Dermis lymphatic vessel endothelial cell (primary cell): ENCODE measurements at places on chromosomes 11 and 22. TPM values are rescaled to one million over a fixed set of nuclear protein-coding genes. Genes with fewer than 3 reads are reported as not detected.

Gene WT1
- not detected in 2 replicates for total RNA-seq

Gene MYOD1
- total RNA-seq = not detected in 2 replicates

Gene OR9G1
- not detected in 2 replicates for total RNA-seq

Gene RAG2
- not detected in 2 replicates for total RNA-seq

Gene BACE1
- 7.0 and 8.1 TPM in 2 replicates for total RNA-seq

Gene IFT27
- 11.5 and 15.2 TPM in 2 replicates for total RNA-seq

Gene PRR5L
- 2.3 and 7.6 TPM in 2 replicates for total RNA-seq

Gene MIOX
- total RNA-seq = not detected in 2 replicates

Gene MMP13
- not detected in 2 replicates for total RNA-seq

Gene RIMBP3B
- total RNA-seq = under 0.01 TPM in 1 of 2 replicates, not detected in the other

Gene THAP12
- 30.6 and 44.6 TPM in 2 replicates for total RNA-seq

Gene TENM4
- total RNA-seq = under 0.01 and 0.09 TPM in 2 replicates

Gene PRG3
- not detected in 2 replicates for total RNA-seq

Gene TRIM6
- 0.43 and 1.5 TPM in 2 replicates for total RNA-seq

Gene SLC22A12
- not detected in 2 replicates for total RNA-seq

Gene MMP8
- not detected in 2 replicates for total RNA-seq

Gene UPK3A
- not detected in 2 replicates for total RNA-seq

Gene PKDREJ
- under 0.01 TPM in 1 of 2 replicates, not detected in the other for total RNA-seq

Gene NUDT8
- 3.6 and 5.4 TPM in 2 replicates for total RNA-seq

Gene ZNF70
- total RNA-seq = 1.3 and 2.1 TPM in 2 replicates

Gene SMC1B
- total RNA-seq = not detected in 2 replicates

Gene MRGPRF
- not detected in 2 replicates for total RNA-seq

Gene CHORDC1
- 14.6 and 25.7 TPM in 2 replicates for total RNA-seq

Gene OR52N4
- not detected in 2 replicates for total RNA-seq

Gene BBOX1
- total RNA-seq = not detected in 2 replicates

Gene FAM181B
- not detected in 2 replicates for total RNA-seq

Gene SLC37A4
- 13.2 and 13.8 TPM in 2 replicates for total RNA-seq

Gene SGSM1
- total RNA-seq = 5.9 and 11.5 TPM in 2 replicates

Gene CCDC157
- 1.3 and 1.5 TPM in 2 replicates for total RNA-seq

Gene MRGPRX4
- total RNA-seq = 0.69 and 0.87 TPM in 2 replicates

Gene CD3E
- total RNA-seq = not detected in 2 replicates

Gene DERL3
- total RNA-seq = 0.17 and 0.33 TPM in 2 replicates

Gene DGCR6
- total RNA-seq = 0.43 and 1.8 TPM in 2 replicates

Gene SULT4A1
- total RNA-seq = under 0.01 and 0.26 TPM in 2 replicates

Gene MUC5AC
- not detected in 2 replicates for total RNA-seq

Gene ZMAT5
- 15.1 and 15.6 TPM in 2 replicates for total RNA-seq

Gene ANO1
- 0.09 TPM in 1 of 2 replicates, not detected in the other for total RNA-seq

Gene C11orf16
- not detected in 2 replicates for total RNA-seq

Gene RASGRP2
- total RNA-seq = 3.0 and 3.4 TPM in 2 replicates

Gene IGLL1
- not detected in 2 replicates for total RNA-seq

Gene RNASEH2C
- 52.2 and 55.8 TPM in 2 replicates for total RNA-seq

Gene IL17REL
- total RNA-seq = under 0.01 TPM in 1 of 2 replicates, not detected in the other

Gene OSM
- not detected in 2 replicates for total RNA-seq

Gene RAG1
- total RNA-seq = 1.7 and 1.8 TPM in 2 replicates
